H7 (cell line): ENCODE measurements at places on chromosomes 3 and 15. TPM values are rescaled to one million over a fixed set of nuclear protein-coding genes. Genes with fewer than 3 reads are reported as not detected.

ALDH1A3 gene
- total RNA-seq = 25.6 and 25.9 TPM in 2 replicates

GRCh38 chr3:22474706-22475445 is 723.9 kb upstream of the ZNF385D start:
- DNase-seq = no peak

DAZL gene
- 1.4 and 2.4 TPM in 2 replicates for total RNA-seq

ZNF385D gene
- total RNA-seq = 0.11 and 0.17 TPM in 2 replicates

DNA sequence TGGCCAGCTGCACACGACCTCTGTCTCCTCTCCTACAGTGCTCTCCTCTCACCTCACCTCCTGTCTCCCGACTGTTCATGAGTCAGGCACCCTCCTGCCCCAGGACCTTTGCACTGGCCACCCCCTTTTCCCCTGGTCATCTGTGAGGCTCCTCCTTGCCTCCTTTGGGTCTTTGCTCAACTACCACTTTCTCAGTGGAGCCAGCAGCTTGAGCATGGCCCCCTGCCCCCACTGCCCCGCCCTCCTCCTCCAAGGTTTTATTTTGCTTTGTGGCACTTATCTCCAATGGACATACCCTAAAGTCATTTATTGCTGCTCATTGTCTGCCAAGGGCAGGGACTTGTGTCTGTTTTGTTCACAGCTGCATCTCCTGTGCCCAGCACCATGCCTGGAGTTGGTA is 64.3 kb downstream of the MGLL start:
- DNase-seq = no peak
